Testis (tissue), 5 donors: ENCODE measurements at places on chromosomes 2 and 18.

DNA sequence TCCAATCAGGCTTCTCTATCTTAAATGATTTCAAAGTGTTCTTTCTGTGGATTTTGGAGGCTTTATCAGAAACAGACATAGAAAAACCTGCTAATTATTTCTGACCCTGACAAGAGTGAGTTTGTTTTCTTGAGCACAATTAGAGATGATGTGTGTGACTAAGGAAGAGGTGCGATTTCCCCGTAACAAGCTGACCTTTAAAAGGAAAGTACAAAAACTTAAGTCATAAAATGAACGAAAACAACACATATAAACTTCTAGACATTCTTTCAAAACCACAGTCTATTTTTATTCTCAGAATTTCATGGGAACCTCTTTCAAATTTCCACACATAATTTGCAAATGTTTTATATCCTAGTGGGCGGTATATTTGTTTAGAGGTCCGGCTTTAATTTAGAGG lies 604.8 kb downstream of the CPS1 start:
- DNase-seq: no peak

DNA sequence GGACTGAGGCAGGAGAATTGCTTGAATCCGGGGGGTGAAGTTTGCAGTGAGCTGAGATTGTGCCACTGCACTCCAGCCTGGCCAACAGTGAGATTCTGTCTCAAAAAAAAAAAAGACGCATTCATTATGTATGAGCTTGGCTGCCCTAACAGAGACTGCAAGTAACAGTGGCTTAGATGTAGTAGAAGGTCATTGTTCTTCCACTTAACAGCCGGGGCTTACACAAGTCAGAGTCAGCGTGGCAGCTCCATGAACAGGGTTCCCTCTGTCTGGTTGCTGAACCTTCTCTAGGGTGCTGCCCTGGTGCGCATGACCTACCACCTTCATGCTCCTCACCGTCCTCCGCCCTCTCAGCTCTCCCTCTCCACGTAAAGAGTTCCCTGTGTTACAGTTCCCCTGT lies 49.1 kb upstream of the IGFBP2 start:
- DNase-seq: no peak

DNA sequence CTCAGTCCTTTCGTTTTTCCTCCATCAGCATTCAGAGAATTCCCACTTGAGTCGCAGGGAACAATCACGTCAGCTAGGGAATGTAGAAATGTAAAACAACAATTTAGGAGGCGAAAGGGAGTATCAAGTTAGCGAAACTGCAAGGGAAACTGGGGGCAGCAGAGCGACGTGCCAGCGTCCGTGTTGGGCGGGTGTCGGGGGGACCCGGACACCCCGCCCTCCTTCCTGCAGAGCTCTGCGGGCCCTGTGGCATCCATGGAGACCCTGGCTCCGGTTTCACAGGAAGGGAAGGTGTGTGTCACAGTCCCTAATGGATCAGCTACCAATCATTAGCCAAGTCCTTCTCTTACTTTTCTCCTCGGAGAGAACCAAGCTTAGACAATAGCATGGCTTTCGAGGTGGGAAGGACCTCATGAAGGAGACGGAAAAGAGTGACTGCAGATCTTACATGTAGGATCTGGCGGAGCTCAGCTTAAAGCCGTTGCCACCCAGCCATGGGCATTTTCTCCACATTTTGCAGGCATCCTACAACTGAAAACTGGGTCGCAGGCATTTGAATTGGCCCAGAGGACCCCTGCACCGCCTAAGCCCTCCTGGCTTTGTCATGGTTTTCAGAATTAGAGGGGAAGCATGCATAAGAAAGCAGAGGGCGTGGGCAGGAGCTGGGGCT lies 33.7 kb downstream of the SOX11 start:
- DNase-seq: no peak

DNA sequence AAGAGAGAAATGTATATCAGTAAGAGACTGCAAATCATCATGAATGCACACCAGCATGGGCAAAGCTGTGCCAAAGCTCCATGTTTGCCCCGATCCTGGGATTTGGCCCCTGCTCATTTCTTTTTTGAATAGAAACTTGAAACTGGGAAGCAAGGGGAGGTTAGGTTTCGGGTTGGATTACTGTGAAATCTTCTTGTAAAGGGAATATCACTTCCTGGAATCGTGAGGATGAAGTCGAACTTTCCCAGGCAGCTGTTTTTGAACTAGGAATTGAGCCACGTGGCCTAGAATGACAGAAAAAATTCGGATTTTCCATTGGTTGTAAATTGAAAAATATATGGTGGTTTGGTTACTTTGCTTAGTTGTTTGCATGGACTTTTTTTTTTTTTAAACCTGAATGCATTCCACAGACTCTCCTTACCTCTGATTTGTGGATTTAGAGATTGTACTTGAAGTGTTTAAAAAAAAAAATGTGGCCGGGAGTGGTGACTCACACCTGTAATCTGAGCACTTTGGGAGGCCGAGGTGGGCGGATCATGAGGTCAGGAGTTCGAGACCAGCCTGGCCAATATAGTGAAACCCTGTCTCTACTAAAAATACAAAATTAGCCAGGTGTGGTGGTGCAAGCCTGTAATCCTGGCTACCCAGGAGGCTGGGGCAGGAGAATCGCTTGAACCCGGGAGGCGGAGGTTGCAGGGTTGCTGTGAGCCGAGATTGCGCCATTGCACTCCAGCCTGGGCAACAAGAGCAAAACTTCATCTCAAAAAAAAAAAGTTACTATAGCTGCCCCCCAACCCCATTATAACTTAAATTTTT lies 32.1 kb downstream of the GRHL1 start:
- DNase-seq: no peak

DNA sequence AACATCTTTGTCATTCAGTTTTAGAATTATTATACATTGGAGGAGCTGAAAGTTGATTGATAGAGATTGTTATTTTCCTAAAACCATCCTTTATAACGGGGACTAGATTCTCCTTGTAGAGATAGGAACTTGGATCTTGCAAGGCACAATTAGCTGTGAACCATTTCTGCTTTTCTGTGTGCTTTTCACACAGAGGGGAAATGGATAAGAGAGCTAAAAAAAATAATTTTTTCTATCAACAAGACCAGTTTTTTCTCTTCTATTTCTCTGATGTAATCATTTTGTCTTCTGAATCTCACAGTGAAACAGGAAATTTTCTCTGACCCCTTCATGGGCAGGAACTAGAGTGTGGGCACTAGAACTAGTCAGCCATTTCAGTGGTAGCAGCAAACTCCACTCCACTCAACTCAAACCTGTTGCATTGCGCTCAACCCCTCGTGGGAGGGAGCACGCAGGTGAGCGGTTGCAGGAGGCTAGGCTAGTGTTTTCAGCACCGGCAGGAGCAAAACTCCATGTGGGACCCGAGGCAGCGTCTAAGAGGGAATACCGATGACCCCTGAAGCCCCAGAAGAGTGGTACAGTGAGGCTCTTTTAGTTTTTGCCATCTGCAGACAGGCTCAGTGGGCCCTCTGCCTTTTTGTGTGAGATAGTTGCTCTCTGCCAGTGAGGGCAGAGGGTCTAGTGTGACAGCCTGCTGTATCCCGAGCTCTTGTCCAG lies 24.0 kb upstream of the SLC39A10 start:
- no peak for DNase-seq

GRCh38 chr2:118110991-118111390 lies 22.7 kb downstream of the INSIG2 start:
- no peak for DNase-seq

DNA sequence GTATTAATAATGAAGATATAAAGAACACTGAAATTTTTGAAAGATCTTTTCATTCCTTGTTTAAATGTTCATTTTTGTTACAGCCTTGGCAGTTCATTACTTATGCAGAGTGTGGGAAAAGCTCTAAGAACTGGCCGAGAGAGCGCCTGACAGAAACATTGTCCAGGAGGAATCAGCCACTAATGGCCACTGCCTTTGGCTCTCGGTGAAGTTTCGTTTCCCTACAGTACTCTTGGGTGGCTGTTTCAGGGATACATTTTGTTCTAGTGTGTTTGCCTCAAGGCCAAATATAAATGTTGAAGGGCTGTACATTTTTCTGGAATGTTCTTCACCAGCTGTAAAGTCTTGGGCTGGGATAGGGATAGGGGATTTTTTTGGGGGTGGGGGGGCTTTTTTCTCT lies 10.7 kb downstream of the SPTBN1 start:
- DNase-seq: peak; percentile 63

GRCh38 chr18:46622451-46622850 lies 34.6 kb downstream of the LOXHD1 start:
- no peak for DNase-seq

- DNase-seq: no peak
Observed at GRCh38 chr2:54336136-54336976, 80.3 kb upstream of the TSPYL6 start.

DNA sequence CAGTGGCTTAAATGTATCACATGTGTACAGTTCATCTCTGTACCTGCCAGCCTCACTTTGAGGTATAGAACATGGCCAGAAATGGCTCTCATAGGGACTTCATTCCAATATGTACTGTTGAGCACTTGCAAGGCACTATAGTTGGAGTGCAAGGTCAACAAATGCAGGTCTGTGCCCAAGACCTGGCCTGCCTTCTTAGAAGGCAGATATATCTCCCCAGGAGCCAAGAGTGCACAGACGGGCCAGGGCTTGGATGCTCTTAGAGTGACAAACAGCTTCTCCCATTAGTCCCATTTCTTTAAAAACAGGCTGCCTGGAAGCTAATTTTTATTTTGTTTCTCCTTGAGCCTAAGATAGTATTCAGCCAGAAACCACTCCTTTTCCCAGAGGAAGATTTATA lies 7.3 kb downstream of the TEX261 start:
- DNase-seq: peak; percentile 9

GRCh38 chr2:218009231-218009630 lies 6.4 kb upstream of the TNS1 start:
- no peak for DNase-seq
